ENCODE measurements at places on chromosomes 6 and 20.

DNA sequence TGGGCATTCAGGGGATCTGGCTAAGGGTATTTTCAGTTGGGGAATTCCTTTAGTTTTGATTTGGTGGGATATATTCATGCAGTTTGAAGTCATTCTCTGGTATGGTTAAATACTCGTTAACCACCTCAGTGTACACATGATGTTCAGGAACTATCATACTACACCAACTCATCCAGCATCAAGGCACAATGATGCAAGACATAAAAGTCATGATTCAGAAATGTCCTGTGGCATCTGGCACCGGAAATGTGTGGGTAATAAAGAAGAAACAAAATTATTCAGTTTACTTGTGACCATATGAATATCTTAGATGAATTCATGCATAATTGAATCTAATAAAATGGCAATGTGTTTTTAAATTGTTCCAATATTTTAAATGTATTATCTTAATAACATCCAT is 129.0 kb upstream of the BMP5 start:
- no peak for DNase-seq

GRCh38 chr6:12709116-12709515 is 7.5 kb upstream of the PHACTR1 start:
- no peak for DNase-seq

GRCh38 chr20:17530716-17531664 is at the start of gene BFSP1:
Gene BFSP1, minus strand, starts transcription at chr20:17531379. Its CDS starts 50 bp downstream, at chr20:17531329.
- DNase-seq = peak; percentile 20

DNA sequence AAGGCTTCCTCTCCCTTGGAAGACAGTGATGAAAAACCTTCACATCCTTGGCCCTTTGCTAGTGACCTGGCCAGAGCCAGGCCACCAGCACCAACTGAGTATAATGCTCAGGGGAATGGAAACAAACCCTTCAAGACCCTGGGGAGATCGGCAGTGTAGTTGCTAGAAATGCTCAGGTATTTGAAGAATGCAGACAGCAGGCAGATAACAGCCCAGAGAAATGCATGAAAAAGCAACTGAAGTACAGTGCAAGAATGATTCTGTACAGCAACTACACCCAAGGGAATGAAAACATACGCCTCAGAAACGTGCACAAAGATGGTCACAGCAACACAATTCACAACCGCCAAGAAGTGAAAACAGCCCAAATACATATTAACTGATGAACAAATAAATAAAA is 41.1 kb downstream of the PPP1R3G start:
- no peak for DNase-seq

DNA sequence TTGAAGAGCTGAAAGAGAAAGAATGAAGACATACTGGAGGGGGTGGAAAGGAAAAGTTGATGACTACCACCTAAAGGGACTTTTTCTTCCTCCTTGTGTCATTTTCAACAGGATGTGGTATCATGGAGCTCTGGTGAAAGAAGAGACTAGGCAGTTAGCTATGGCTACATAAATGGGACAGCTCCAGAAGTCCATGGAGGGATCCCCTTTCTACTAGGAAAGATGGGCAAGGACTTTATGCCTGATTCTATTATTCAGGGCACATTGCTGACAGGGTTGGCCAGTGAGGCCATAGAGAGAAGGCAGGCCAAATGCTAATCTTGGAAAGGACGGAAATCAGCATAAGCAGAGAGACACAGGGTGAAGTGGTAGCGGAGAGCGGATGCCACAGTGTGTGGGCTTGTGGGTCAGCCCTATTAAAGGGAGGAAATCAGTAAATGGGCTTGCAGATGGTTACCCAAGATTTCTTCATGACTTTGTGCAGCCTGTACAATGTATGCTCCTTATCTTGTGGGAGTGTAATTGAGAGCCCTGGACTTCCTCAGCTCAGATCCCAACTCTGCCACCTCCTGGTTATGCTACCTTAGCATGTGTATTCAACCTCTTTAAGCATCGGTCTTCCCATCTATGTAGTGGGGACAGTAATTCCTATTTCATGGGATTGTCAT is 77.4 kb upstream of the TMEM170B start:
- no peak for DNase-seq

DNA sequence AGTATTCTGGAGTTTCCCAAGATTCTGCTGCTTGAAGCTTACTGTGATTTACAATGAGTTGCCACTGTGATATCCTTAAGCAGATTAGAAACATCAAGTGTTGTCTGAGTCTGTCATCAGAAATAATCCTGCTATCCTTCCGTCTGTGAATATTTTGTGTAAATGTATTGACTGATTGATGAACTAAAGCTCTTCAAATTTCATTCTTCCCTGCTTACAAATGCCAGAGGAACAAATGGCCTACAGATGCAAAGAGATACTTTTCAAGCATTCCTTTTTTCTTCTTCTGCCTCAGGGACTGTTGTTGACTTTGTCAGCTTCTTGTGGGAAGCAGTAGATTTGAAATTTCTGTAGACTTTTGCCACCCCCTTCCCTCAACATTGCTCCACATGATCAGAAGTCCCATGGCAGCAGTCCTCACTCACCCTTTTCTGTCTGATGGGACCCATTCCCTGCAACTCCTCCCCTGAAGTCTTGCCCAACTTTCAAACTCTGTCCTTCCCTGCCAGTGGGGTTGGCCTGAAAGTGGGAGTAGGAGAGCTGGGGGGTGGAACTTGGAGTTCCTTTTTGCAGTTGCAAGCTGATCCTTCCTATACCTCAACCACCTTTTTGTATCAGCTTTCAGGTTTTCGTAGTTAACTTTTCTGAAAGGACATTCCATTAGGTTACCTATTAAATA is 38.5 kb upstream of the MLIP start:
- no peak for DNase-seq

GRCh38 chr6:140052736-140053729 is 678.6 kb upstream of the CITED2 start:
- DNase-seq = no peak

- no peak for DNase-seq
Measured at GRCh38 chr6:165854061-165854862, 191.2 kb upstream of the PDE10A start.

DNA sequence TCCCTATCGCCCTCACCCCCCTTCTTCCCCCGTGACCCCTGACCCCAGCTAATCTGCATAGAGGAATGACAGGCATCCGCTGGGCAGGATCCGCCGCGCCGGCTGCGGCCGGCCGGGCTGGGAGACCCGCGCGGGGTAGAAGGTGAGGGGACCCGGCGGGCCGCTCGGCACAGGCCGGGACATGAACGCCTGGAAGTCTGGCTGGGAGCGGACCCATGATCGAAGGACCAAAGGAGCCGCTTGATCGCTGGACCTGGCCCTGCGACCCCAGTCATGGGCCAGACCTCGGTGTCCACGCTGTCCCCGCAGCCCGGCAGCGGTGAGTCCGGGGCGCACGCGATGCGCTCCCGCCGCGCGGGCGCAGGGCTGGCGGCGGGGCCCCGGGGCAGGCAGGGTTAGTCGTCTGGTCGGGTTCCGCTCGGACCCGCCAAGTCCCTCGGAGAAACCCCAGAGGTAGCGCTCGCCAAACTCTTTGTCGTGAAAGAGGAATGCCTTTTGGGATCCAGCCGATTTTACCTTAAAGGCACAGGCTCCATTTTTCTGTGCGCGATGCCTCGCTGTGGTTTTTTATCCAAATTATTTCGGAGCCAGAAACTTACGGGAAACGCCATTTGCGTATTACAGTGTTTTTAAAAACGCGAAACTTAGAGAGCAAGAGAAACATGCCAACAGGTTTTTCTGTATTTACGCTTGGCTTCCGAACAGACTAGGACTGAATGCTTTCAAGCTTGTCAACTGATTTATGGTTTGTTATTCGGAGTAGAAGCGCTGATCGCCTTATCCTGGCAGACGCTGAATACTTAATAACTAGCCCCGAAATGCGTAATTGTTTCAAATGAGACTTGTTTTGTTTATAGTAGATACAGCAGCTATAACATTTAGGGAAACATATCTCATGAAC is at the start of gene PHACTR2:
Gene PHACTR2, plus strand, starts transcription at position 75 of the 901 bp plus-strand sequence. Its CDS starts 199 bp downstream, at position 274.
- no peak for DNase-seq

All from NCI-H1694 (cell line).